Esophagus squamous epithelium (tissue), 5 donors: ENCODE measurements at places on chromosomes 3 and 15.
A peak's percentile ranks its signal among the peaks of the same experiment; 100 is the strongest.

DNA sequence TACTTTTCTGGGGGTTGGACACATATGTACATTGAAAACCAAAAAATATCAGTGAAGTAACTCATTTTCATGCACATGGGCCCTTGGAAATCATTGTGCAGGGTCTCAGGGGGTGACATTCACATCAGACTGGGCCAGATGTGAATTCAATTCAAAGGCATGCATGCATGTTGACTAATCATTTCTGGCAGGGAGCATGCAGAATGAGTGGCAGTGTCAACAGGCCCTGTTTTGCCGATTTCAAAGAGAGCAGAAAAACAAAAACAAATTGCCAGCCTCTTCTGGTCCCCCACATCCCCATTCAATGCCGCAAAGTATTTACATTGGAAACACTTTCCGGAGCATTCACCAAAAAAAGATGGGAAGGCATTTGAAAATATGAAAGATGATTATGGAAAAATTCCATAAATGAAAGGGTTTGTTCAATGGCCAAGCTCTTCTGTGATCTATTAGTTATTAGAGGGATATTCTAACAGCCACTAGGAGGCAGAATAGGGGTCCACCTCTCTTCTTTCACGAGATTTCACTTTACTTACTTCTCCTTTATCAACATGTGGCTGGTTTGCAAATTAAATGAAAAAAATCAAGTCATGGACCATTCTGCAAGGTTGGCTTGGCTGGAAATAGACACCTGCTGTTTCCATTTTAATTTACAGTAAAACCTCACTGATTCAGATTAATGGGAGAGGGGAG is 119.9 kb upstream of the FEZF2 start:
- DNase-seq: no peak

DNA sequence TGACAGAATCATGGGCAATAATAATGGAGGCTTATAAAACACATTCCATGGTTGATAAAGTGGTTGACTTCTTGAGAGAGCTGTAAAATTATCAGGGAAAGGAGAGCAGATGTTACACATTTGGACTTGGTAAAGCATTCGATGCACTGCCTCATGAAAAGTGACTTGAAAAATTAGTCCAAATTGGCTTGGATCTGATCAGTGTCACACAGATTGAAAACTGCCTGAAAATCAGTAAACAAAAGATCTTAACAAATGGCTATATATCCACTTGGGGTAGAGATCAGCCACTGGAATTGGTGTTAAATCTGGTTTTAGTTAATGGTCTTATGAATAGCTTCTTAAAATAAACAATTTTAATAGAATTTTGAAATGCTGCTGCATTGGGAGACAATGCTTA is 20.3 kb downstream of the SHOX2 start:
- DNase-seq: no peak

- DNase-seq: no peak
These were observed 28.6 kb upstream of the NDUFB4 start for GRCh38 chr3:120567370-120568201.

DNA sequence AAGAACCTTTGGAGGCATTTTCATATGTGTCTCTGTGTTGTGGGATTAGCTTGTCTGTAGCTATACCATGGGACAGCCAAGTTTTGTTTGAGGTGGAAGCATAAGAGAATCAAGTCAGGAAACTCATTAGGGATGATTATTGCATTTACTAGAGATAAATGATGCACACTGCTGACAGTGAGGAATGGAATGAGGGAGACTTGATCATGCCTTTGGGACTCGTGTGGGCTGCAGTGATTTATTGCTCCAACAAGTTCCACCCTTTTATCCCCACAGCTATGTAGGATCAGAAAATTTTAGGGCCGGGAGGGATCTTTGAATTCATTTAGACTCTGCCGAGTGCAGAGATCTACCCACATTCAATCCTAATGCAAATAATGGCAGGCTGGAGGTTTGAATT is 16.3 kb downstream of the ZNF385D start:
- no peak for DNase-seq

DNA sequence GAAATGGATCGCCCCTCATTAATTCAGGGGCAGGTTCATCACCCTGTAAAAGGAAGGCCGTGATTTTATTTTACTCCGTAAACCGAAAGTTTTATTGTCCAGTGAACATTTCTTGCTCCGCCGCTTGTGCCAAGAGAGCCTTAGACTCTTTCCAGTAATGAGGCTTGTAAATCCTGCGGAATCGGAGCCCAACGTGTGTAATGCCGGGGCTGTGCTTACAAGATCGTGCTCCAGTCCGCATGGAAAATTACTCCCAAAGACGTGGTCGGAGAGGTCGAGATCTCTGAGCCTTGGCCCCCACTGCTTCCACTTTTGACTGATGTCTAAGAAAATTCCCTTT is 649 bp upstream of the PLOD2 start:
- DNase-seq: no peak

- DNase-seq: no peak
These were observed 88.6 kb downstream of the THSD4 start for GRCh38 chr15:71203586-71204474.

DNA sequence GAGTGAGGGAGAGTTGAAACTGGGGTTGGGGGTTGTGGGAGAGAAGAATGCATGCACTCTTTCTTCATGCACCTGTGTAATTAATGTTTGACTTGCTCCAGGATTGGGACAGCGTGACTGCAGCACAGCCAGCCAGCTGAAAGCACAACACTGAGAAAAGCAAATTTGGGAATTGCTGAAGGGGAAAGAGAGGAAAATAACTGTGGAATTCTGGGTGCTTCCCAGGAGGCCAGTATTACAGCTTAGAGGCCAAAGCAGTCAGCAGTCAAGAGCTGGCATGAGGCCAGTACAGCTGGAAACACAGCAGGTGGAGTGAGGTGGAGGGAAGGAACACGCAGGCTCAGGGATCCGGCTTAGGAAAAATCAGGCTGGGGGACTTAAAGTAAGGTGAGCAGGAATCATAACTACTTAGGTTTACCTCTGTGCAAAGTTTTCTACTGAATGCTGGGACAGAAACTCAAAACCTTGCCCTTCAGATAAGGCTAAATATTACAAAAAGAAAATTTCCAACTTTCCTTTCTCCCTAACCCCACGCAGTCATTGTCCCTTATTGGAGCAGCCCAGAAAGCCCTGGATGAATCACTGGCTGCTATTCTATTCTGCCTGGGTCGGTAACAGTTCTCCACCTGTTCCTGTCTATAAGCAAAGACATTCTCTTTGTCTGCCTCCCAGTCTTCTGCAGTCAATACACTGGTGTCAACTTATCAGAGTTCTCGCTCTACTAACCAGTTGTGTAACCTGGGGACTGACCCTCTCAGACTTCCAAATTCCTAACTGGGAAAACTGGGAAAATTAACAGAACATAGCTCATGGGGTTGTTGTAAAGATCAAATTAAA is 167.2 kb downstream of the MAGI1 start:
- no peak for DNase-seq

DNA sequence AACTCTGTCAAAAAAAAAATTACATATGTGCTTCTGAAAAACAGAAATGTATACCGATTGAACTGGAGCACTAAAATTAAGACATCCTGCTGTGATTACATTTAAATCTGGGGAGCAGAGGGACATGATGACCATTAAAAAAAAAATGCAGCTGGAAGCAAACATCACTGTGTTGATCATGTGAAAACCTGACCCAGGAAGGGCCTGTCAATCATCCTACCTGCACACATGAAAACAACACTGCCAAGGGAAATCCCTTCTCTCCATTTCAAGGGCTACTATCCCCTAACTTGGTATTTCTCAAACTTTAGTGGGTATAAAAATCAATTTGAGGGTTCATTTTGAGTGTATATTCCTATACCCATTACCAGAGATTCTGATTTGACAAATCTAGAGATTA is 719.9 kb upstream of the CBLB start:
- DNase-seq: no peak

GRCh38 chr3:150385296-150386242 is 22.5 kb upstream of the TSC22D2 start:
- DNase-seq: no peak

- no peak for DNase-seq
These were observed 31.8 kb upstream of the RASGRF1 start for GRCh38 chr15:79122391-79122790.

- no peak for DNase-seq
These were observed 74.6 kb downstream of the UBE2E2 start for GRCh38 chr3:23277688-23278087.

- DNase-seq: peak; percentile 84
These were observed at the start of gene PSMD2 for GRCh38 chr3:184298759-184299487. TSS of gene PSMD2 (plus strand) at chr3:184299241. CDS start at chr3:184299267, 26 bp downstream.

- no peak for DNase-seq
These were observed 96.4 kb downstream of the NAALADL2 start for GRCh38 chr3:174955513-174956016.

DNA sequence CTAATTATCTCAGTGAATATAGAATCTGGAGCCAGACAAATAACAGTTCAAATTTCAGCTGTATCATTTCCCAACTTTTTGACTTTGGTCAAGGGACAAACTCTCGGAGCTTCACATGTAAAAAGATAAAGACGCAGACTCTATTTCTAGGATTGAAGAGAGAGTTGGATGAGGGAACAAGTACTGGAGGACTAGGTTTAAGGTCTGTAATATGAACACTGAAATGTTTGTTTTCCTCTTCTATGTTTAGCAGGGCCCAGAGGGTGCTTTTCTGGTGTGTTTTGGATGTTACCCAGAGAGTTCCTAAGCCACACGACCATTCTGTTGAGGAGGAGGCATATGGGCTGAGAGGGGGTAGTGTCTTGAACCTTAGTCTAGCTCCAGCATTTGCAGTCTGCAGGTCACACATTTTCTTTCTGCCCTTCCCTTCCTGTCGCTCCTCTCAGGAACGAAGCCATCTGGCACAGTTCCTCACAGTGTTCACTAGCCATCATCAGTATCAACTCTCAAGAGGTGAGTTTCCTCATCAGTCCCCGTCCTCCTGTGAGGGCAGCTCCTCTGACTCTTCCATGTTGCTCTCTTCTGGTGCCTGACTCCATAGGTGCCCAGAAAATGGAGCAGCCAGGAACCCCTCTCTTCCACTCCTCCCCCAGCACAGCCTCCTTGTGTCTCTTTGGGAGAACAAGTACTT is 250.1 kb downstream of the SQOR start:
- DNase-seq: no peak

GRCh38 chr3:48470286-48470685 is 23.7 kb downstream of the ATRIP start:
- DNase-seq: no peak

DNA sequence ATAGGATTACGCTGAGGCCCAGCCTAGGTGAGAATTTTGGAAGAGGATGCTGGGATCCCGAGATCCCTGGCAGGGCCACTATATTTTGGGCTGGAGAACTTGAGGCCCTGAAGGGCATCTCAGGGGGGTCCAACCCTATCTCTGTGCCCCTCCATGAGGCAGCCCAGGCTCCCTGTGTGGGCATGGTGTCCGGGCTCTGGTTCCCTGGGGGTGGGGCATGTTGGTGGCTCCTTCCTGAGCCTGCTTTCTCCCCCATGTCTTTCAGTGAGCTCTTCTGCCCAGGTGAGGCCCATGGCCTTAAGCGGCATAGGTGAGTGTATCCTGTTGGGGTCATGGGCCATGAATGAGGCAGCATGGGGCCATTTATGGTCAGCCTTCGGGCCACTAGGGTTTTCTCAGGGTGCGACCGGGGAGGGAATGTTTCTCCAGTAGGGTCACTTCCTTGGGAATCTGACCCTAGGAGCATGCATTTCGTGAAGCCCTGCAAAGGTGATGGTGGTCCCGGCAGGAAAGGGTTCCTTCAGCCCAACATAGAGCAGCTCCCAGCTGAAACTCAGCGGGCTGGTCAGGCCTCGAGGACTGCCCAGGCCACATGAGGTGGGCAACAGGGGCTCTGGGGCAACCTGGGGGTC is 191.3 kb downstream of the UBE3A start:
- no peak for DNase-seq

- no peak for DNase-seq
These were observed 114.9 kb upstream of the MEF2A start for GRCh38 chr15:99450896-99451358.

- DNase-seq: no peak
These were observed 212.5 kb downstream of the CADPS start for GRCh38 chr3:62662677-62663076.

GRCh38 chr15:100314809-100315400 is 26.9 kb downstream of the ADAMTS17 start:
- DNase-seq: no peak

GRCh38 chr3:58383904-58384303 is 49.7 kb downstream of the PDHB start:
- DNase-seq: no peak

DNA sequence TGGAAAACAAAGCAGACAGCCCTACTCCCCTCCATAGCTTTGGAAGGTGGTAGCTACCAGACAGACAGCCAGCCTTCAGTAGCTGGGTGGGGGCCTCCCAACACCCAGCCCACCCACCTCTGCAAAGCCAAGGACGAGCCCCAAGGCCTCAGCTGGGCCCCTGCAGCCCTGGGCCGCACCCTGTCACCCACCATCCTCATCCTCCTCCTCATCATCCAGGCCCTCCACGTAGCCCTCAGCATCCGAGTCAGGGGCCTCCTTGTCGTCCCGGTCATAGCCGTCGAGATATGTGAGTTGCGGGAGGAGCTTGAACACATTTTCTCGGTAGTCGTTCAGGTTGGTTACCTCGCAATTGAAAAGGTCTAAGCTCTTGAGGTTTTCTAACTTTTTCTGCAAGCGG is 36.5 kb downstream of the ANP32A start:
- DNase-seq: no peak

GRCh38 chr15:98442379-98442833 is 205.9 kb upstream of the IGF1R start:
- DNase-seq: no peak

DNA sequence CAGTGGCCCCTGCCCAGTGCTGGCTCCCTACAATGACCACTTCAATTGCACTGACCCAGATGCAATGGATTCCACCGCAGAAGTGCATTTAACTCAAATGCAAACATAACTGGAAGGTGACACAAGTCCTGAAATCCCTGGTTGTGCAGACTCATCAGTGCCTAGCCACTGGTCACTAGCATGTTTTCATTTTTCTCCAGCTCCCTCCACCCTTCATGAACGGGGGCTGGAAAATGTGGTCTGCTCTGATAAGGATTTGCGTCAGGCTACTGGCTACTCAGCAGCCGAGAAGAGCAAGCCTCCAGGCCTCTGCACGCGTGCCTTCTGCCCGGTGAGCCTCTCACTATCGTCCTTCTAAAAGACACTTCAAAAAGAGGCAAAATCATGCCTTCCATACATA is 27.4 kb upstream of the FURIN start:
- DNase-seq: no peak

GRCh38 chr3:62229908-62230307 is 143.4 kb downstream of the FEZF2 start:
- no peak for DNase-seq

DNA sequence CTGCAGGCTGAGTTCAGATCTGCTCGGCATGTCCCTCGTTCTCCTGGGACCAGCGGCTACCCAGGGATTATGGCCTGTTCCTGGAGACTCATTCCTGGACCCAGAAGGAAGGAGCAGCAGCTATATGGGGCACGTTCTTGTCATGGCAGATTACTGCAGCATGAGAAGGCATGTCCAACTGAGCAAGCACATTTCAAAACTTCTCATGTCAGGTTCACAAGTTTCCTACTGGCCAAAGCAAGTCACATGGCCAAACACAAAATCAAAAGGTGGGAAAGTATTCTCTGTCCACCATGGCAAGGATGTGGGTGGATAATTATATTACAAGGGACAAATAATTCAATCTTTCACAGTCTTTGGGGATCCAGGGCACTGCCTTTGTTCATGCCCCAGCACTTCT is 71.9 kb upstream of the C15orf39 start:
- no peak for DNase-seq
